ENCODE measurements at places on chromosomes 2 and 18.

GRCh38 chr2:26584656-26585055 lies 56.5 kb downstream of the CIB4 start:
- no peak for DNase-seq

GRCh38 chr2:96733931-96734330 lies 5.9 kb downstream of the LMAN2L start:
- DNase-seq, result no peak

GRCh38 chr18:37055137-37055802 lies 226.3 kb downstream of the KIAA1328 start:
- no peak for DNase-seq

DNA sequence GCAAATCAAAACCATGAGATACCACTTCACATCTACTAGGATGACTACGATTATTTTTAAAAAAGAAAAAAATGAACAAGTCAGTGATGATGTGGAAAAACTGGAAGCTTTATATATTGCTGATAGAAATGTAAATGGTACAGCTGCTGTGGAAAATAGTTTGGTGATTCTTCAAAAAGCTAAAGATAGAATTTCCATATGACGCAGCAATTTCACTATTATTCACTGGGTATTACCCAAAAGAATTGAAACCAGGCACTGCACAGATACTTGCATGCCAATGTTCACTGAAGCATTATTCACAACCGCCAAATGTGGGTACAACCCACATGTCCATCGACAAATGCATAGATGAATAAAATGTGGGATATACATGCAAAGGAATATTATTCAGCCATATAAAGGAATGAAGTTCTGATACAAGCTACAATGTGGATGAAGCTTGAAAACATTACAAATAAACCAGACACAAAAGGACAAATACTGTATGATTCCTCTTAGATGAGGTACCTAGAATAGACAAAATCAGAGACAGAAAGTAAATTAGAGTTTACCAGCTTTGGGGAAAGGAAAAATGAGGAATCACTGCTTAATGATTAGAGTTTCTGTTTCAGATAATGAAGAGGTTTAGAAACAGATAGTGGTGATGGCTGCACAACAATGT lies 11.1 kb downstream of the RTTN start:
- no peak for DNase-seq

- no peak for DNase-seq
Measured at GRCh38 chr2:21763501-21763900, 639.7 kb downstream of the TDRD15 start.

DNA sequence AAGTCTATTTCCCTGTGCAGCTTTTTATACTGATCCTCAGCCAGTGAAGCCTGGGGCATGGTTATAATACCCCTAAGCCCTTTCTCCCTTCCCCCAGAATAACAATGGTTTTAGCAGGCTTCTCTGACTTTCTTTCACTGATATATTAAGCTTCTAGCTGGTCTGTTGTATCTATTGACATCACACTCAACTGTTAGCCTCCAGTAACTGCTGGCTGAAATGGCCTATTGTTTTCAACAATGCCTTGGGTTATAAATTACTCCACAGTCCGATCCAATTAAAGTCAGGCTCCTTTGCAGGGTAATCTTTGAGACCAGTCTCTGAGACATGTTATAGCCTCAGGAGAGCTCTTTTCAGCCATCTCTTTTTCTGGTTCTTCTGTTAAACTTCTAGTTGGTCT lies 2.9 kb upstream of the SLC9A4 start:
- DNase-seq, result no peak

DNA sequence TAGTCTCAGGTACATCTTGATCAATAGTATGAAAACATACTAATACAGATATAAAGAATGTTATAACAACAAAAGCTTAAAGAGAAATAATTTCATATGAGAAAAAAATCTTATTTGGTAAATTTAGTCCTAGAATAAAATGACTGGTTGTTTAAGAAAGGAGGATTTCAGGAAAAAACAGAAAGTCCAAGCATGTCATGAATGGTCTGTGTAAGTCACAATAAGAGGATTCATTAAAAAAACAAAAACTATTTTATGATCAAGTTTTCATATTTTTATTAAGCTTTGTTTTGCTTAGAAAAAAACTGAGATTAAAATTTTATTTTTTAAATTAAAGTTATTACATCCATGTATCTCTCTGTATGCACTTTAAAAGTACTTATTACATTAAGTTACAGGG lies 353.9 kb upstream of the SPHKAP start:
- DNase-seq, result no peak

DNA sequence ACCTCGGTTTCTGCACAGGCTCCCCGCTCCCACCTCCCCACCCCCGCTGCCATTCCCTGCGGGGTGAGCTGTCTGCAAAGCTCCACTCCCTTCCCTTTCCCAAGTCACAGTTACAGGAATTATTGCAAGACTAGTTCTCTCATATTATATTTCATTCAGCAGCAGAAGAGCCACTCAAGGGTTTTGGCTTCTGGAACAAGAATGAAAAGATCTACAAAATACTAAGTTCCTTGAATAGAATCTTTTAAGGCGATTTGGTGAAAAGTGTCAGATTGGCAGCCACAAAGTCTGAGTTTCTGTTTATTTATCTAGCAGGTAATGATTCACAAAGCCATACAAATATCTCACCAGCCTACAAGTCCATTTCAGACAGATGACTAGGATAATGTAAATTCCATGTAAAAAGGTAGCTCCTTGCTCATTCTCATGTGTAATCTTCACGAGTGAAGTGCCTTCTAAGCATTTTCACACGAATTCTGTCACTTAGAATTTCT lies 221.9 kb upstream of the RBBP8 start:
- no peak for DNase-seq

GRCh38 chr2:151808258-151809072 lies 19.8 kb downstream of the ARL5A start:
- no peak for DNase-seq

DNA sequence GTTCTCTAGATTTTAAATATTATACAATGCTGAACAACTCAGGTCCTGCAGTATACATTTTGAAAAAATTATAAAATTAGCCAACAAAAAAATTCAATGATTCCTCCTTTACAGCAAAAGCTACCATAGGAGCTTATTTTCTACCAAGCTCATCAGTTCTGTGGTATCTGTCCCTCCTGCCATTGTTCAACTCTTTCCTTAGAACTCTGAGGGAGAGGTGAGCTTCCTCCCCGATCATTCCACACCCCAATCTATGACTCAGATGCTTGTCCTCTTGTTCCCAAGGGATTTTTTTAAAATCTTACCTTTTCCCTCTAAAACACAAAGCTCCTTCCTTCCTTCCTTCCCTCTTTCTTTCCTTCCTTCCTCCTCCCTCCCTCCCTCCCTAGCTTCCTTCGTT lies 13.5 kb downstream of the DPP4 start:
- DNase-seq, result no peak

GRCh38 chr2:235553696-235554100 lies 59.9 kb downstream of the AGAP1 start:
- DNase-seq, result no peak

- DNase-seq, result no peak
Measured at GRCh38 chr2:3075316-3075990, 302.2 kb downstream of the EIPR1 start.

GRCh38 chr2:74293191-74293991 lies 49.8 kb downstream of the SLC4A5 start:
- DNase-seq, result no peak

DNA sequence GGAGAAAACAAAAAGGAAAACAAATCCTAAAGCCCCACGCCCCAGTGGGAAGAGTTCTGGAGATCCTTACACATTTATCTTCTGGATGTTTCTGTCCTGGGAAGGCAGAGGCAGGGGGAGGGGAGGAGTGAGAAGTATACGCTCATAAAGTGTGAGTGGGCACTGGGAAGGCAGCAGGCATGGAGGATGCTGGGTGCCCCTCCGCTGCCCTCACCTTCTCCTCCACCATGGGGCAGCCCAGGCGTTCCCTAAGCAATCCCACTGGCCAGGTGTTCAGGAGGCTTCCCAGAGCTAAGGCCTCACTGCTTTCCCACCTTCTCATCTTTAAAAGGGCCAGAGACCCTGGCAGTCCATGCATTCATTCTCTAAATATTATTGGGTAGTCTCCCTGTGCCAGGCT lies 112.0 kb upstream of the SMAD2 start:
- DNase-seq, result no peak

DNA sequence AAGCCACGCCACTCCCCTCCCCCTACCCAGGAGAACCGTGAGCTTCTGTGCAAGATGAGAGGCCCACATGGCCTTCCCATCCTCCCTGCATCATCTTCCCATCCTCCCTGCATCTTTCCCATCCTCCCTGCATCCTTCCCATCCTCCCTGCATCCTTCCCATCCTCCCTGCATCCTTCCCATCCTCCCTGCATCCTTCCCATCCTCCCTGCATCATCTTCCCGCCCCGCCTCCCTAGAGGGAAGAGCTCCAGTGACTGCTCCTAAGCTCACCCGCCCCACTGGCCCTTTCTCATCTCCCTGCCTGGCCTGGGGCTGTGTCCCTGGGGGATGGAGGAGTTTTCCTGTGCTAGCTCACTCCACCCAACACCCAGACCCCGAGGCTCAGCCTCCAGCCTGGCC lies 93.3 kb upstream of the ASAP2 start:
- no peak for DNase-seq

DNA sequence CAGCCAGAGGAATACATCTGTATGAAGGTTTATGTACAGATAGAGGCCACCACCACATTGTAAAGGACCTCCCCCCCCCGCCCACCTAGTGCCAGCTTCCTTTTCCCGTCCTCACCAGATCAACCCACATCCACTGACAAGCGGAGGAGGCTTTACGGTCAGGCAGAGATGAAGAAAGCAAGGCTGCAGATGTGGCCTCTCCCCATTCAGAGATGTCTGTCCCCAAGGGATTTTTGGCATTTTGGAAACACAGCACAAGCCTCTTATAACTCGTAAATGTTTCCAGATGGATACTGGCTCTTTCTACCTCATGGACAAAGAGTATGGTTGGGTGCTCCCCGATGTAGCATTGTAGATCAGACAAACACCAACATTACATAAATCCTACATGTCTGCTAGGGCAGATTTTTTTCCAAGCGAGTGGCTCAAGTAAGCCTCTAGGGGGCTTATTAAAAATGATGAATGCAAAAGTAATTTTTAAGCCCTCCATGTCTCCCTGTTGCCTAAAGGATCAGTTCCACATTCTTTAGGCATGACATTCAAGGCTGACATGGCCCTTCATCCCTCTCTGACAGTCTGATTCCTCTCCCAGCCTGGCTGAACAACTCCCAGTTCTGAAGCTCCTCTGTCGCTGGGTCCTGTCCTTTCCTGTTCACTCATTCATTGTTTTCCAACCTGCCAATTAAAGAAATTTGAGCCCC lies 11.7 kb downstream of the VIT start:
- no peak for DNase-seq

GRCh38 chr18:35122586-35123224 lies 81.5 kb downstream of the MAPRE2 start:
- no peak for DNase-seq

GRCh38 chr2:86790676-86791572 lies at the start of gene CD8A:
Gene CD8A (minus strand): TSS chr2:86790913. CDS start chr2:86790825, 88 bp downstream.
- no peak for DNase-seq

- DNase-seq, result no peak
Measured at GRCh38 chr18:75005626-75006025, 203.3 kb downstream of the PTGR3 start.

DNA sequence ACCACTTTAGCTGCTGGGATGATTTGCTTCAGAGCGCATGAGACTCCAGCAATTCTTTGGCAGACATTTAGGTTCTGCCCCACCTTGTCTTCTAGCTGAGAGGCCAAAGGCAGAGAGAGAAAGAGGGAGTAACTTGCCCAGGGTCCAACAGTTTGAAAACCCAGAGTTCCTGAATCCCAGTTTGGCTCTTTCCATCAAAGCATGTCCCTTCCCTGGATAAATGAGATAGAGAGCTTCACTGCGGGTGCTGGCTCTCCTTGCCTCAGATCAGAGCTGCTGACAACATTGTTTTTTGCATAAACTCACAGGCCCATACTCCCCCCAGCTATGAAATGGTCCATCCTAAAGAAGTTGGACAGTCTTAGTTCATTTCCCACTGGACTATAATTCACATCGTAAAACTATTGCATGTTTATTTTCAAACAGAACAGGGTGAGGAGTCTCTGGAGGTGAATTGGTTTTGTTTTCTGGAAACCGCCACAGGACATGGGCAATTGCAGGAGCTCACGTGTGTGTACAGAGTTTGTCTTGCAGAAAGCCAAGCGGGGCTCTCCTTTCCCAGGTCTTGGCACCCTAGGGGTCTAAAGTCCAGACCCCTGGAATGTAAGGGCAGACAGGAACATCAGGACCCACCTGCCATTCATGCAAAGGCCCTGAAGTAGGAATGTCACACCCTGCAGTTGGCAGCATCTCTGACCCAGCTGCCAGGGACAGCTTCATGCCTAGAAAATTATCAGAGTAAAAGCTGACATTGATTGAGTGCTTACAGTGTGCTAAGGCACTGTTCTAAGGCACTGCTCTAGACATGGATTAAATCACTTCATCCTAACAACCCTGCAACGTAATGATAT lies 25.0 kb upstream of the SLC14A2 start:
- DNase-seq, result no peak

DNA sequence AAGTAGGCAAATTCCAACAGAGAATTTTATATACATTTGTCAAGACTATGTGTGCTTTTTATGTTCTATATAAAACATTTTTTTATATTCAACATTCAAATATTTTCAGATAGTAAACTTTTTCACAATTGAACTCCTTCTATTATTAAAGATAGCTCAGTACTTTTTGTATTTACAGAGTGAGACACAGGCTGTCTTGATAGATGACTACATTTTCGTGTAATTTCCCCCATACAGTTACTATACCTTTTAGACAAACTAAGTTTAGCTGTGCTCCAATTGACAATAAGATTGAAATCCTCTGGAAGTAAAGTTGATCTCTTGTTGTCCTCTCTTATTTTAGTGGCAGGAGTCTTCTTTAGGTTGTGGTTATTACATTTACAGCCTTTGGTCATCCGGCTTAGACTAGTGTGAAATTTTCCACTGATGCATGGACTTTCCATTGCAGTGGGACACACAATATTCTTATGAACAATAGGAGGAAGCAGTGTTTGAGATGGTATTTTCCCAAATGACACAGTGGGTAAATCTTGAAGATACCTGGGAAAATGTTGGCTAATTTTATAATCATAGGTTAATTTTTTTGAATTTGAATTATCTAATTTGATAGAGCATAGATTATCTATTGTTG lies 21.0 kb downstream of the ZSWIM2 start:
- no peak for DNase-seq

Data from NCI-H2029 treated with DMSO at 0.1 percent for 48 hours (cell line).